ENCODE measurements at places on chromosomes 12 and 14.

- DNase-seq = no peak
These were observed 4.5 kb upstream of the DCAF11 start for GRCh38 chr14:24110060-24110459.

DNA sequence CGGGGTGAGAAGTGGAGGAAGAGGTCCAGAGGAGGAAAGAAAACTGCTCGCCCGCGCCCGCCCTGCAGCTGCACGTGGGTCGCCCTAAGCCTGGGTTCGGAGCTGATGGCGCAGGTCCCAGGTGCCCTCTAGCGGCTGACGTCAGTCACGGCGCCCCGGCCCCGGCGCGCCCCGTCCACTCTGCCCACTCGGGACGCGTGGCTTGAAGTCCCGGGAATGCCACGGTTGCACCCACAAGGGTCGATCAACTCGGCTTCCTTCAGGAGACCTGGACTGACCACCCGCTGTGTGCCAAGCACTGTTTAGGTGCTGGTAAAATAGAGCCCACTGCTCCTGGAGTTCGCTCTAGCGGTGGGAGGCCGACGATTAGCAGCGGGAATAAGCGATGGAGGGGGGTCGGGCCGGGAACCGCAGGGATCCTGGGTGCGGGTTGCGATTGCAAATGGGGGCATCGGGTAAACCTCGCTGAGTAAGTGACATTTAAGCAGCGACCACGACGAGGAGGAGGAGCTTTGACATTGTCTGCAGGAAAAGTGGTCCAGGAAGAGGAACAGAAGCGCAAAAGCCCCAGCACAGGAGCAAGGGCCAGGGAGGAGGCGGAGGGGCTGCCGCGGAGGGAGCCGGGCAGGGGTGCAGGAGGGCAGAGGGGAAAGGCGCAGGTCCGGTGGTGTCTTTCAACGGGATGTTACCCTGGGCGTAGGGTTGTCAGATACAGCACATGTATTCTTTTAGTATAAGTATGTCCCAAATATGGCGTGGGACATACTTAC is 5.1 kb upstream of the ZNF839 start:
- DNase-seq = peak; percentile 52

DNA sequence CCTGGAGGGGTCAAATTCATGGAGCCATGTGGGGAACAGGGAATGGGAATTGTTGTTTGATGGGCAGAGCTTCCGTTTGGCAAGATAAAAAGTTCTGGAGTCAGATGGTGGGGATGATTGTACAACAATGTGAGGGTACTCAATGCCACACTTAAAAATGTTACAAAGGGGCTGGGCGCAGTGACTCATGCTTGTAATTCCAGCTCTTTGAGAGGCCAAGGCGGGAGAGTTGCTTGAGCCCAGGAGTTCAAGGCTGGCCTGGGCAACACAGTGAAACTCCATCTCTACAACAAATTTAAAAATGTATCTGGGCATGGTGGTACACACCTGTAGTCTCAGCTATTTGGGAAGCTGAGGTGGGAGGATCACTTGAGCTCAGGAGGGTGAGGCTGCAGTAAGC is 66.0 kb upstream of the DIO3 start:
- no peak for DNase-seq

GRCh38 chr14:58501214-58501816 is 73.8 kb downstream of the KIAA0586 start:
- no peak for DNase-seq

GRCh38 chr12:42679466-42679865 is 89.9 kb upstream of the PRICKLE1 start:
- no peak for DNase-seq

DNA sequence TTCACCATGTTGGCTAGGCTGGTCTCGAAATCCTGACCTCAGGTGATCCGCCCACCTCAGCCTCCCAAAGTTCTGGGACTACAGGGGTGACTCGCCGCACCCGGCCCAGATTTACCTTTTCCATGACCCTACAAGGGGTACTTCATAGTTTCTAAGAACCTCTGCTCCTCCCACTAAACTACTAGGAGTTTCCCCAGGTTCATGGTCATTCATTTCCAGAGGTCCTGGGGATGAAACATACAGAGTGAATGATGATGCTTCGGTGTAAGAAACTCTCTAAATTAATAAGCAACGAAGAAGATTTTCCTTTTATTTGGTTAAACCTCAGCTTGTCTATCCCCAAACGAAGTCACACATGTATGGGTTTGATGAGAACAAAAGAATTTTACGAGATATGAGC is 56.9 kb downstream of the AMN start:
- DNase-seq = no peak

GRCh38 chr12:124862768-124863415 is 772 bp downstream of the SCARB1 start:
- DNase-seq = no peak

GRCh38 chr14:68450391-68451120 is 342.3 kb downstream of the ZFP36L1 start:
- DNase-seq = no peak

- peak; percentile 28 for DNase-seq
These were observed 347 bp downstream of the SYNDIG1L start for GRCh38 chr14:74425525-74426201.

- DNase-seq = no peak
These were observed 135.8 kb upstream of the PLXNC1 start for GRCh38 chr12:94012590-94012989.

- DNase-seq = no peak
These were observed 3.6 kb downstream of the NAB2 start for GRCh38 chr12:57092529-57092862.

DNA sequence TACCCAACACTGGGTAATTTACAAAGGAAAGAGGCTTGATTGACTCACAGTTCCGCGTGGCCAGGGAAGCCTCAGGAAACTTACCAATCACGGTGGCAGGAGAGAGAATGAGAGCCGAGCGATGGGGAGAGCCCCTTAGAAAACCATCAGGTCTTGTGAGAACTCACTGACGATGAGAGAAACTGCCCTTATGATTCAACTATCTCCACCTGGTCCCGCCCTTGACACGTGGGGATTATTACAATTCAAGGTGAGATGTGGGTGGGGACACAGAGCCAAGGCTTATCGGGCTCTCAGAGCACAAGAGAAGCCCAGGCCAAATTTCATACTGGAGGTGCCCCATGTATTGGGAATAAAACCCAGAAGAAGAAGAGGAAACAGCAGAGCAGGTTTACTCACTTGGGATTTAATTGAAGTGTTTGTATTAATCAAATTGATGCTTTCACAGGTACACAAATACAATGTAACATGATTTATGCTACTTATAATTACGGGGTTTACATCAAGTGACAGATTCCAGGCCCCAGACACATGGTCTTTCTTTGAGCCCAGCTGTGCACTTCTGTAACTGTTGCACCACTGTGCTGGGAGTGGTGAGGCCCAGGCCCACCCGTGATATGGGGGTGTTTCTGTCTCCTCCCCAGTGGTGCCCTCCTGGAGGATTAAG is 8.2 kb upstream of the CCDC85C start:
- no peak for DNase-seq

DNA sequence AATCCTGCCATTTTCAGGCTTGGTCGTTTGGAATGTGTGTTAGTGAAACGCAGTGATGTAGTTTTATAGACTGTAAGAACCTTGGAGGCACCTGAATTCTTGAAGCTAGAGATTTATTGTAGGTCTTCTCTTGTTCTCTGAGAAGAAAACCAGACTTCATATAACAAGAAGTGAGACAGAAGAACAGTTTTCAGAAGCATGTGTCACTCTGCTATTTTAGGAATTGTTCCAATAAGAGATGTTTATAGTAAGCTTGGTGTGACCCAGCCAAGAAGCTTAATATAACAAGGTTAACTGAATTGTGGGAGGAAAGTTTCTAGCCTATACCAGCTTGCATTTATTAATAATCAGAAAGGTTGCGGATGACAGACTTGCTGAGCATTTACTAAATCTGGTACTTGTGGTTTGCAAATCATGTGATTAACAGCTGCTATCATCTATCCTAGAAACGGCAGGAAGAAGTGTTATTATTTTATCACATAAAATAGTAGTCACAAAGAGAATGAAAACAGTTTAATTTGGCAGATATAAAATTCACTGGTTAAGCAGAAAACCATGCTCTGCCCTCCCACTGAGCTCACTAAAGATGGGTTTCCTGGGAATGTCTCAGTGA is 49.2 kb upstream of the BCAT1 start:
- no peak for DNase-seq

Measured in stimulated activated CD8-positive, alpha-beta memory T cell treated with anti-CD3 and anti-CD28 coated beads, Interleukin-7, amount 100 ng/mL, for 1 hour (primary cell).